ENCODE measurements at places on chromosomes 2 and 18. TPM values are rescaled to one million over a fixed set of nuclear protein-coding genes. Genes with fewer than 3 reads are reported as not detected.

Gene PAIP2B
- polyA plus RNA-seq: 3.1 TPM

Gene CAVIN2
- 4.8 TPM for polyA plus RNA-seq

Gene NRP2
- polyA plus RNA-seq: 0.55 TPM

Gene QPCT
- polyA plus RNA-seq: 1.8 TPM

Gene OLA1
- 59.7 TPM for polyA plus RNA-seq

Gene FEZ2
- 2.3 TPM for polyA plus RNA-seq

Gene ANAPC1
- polyA plus RNA-seq: 20.7 TPM

Gene LRRFIP1
- polyA plus RNA-seq: 123 TPM

Gene FARP2
- 21.9 TPM for polyA plus RNA-seq
